ENCODE measurements at places on chromosomes 5 and 9. TPM values are rescaled to one million over a fixed set of nuclear protein-coding genes. Genes with fewer than 3 reads are reported as not detected.

Gene HAVCR2
- 0.09 TPM for total RNA-seq

Gene SHISAL2B
- not detected for total RNA-seq

Gene ALDOB
- not detected for total RNA-seq

Gene CDC42SE2
- total RNA-seq = 17.3 TPM

Gene SEPTIN8
- total RNA-seq = 44.2 TPM

Gene C9orf152
- total RNA-seq = not detected

Gene NUTM2F
- total RNA-seq = not detected

Gene MXD3
- total RNA-seq = 1.3 TPM

Gene PPP2R2B
- total RNA-seq = 0.37 TPM

Gene KLF9
- 102 TPM for total RNA-seq

Gene RALGDS
- total RNA-seq = 25.2 TPM
